ENCODE measurements at places on chromosomes 2 and 18.

DNA sequence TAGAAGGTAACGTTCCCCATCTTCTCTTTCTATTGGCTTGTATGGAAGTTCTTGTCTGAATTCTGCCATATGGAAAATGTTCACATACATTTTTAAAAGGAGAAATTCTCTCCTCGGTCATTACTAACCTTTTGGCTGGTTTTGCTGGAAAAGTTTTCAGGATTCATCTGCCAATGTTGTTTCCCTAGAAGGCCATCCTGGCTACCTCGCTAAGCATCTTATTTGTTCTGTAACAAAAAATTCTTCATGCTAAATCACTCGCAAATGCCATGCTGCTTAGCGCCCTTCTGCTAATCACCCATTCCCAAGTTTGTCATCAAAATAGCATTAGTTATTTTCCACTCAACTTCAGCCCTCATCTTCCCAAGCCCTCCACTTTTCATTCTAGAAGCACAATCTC is 262.0 kb downstream of the SLC8A1 start:
- no peak for DNase-seq

DNA sequence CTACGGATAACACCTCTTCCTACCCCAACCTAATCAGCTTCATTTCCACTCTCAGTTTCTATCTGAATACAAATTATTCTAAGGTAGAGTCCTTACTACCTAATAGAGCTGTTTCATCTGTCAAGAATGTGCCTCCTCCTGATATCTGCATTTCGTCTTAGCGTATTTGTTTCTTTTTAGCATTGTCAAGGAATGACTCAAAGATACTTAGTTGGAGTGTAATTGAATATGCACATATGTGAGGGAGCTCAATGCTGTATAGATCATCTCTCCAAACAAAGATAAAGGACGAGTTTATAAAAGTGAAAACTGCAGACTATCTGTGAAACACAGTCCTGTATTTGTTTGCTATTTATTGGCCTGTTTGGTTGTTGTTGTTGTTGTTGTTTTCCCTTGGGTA is 2059.4 kb upstream of the CELF4 start:
- DNase-seq: no peak

DNA sequence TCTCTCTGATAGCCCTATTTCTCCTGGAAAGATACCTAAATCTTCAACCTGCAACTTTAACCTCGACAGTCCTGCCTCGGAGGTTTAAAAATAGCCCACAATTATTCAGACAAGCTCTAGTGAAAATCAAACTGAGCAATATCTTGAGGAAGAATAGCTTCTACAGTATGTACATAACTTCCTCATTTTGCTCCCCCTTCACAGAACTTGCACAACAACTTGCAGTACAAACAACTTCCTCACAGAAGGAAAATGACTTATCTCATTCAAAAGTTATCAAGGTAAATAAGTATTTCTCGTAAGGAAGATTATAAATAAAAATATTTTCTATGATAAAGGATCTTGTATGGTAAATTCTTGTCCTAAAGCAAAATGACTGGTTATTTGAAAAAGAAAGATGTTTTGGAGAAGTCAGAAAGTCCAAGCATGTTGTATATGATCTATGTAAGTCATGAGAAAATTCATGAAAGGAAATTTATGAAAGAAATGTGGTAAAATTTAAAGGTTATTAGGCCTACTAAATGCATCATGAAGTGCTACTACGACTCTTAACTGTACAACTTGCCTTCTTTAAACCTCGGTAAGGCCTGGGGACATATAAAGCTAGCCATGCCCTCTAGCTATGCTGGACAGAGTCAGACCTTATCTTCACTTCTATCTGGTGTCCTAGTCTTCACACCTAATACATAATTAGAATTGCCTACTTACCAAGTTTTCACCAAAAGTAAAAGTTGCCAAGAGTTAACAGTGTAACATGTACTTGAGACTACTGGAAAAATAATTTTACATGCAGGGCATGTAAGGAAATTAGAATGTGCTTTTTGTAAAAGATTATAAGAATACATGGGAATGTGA is 394.5 kb downstream of the DLGAP1 start:
- DNase-seq: no peak

DNA sequence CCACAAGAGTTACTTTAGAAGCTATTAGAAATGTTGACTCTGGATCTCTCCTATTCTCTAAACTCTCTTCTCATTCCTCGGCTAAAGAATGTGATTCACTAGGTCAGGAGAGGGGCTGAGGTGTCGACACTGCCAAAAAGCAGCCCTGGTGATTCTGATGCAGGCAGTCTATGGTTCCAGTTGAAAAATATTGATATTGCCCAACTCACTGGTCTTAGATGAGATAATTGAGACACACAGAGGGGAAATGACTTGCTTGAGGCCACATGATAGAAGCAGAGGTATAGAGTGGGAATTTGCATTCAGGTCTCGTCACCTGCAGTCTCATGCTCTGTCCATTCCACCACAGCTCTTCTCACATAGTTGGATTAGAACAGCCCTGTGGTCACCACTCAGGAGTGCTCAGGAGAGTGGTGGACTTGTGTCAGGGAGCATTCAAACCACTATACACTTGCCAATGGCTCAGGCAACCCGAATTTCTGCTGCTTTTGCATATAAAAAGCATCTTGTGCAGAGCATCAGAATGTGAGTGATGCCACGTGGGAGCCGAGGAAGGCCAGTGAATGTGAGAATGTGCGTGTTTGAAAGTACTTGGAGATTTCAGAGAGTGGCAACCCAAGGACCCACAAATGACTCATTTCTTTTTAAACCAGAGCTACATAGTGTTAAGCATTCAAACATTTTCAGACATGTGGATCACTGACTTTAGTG is 65.1 kb upstream of the CTLA4 start:
- DNase-seq: no peak

DNA sequence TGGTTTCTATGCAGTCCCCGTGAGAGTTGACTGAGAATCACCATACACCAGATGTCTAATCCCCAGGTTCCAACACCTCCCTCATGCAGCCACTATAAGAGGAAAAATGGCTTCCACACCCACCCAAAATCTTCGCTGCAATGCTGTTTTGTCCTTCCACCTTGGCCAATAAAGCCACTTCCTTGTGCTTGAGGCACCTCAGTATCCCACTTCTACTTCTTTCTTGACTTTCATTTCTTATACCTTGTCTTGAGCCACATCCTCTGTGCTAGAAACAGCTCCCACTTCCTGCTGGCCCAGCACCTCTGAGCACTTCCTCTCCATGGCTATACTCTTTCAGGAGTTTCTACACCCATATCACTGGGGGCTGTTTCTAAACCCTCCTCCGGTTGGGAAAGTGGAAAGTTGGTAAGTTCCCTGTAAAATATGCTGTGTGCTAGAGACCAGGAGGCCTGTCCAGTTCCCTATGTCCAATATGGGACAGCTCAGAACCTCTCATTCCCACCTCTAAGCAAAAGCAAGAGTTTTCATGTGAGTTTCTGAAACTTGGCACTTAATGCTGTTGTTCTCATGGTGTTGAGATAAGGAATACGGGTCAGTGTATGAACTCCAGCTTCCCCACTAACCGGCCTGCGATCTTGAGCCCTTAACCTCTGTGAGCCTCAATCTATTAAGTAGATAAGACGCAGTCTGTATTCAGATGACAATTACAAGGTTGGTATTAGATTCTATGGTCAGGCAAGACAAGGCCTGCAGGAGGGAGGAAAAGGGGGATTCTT is 209.1 kb upstream of the ID2 start:
- DNase-seq: no peak

GRCh38 chr2:98087447-98088020 is 567 bp downstream of the VWA3B start:
- DNase-seq: no peak

- no peak for DNase-seq
Measured at GRCh38 chr2:57542081-57542480, 504.5 kb upstream of the VRK2 start.

DNA sequence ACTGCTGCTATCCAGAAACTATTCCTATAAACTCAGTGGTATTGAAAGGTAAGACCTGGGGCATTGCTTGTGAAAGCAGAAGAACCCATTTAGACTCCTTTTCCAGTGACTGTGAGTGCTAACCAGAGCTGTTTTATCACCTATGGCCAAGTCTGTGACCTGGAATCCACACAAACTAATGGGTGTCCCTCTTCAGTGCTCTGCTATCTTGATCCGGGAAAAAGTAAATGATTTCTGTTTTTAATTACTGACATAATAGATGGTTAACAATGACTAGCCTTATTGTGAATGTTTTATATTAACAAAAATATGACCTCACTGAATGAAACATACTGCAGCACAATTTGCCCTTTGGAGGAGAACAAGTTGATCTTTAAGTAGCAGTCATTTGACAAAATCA is 251.6 kb upstream of the MC4R start:
- no peak for DNase-seq

DNA sequence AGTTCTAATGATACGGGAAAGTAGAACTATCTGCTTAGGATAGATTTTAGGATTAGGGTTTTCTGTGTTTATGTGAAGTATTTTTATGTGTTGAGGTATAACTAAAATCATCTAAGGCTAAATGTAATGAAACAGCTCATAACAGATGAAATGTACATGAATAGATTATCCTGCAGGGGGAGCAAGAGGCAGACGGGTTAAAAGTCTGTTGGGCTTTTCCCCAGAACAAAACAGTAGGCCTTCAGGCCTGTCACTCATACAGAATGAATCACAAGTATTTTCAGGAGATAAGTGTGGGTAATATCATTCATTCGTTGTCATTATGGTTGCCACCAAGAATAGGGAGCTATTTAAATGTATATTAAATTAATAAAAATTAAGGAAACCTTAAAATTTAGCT is 107.9 kb upstream of the IL1R2 start:
- no peak for DNase-seq

DNA sequence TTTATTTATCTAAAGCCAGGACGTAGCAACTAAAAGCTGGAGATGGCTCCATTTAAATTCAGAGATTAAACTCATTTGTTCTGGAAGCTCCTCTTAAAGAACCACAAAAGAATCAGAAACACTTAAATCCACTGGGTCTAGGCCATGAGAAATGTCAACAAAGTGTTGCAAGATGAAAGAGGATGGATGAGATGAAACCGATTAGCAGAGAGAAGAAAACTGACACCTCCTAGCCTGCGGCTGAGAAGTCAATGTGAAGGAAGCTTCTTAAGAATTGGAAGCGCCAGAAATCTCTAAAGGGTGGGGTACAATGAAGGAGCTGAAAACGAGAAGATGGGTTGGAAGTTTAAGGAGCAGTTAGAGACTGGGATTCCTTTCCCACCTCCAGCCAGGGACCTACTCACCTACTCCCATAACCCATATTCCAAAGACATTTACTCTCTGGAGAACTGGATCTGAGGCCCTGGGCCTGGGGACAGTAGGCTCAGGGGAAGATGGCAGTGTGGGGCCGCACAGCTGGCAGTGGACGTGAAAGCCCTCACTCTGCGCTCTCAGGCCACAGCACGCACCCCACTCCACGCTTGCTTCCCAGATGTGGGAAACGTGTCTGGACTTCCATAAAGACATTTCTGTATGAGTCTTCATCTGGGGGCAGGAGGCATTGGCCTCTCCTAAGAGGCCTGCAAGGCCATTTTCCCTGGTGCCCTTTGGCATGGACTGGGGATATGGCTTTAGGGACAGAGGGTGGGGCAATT is 188.4 kb downstream of the LOXHD1 start:
- DNase-seq: no peak

DNA sequence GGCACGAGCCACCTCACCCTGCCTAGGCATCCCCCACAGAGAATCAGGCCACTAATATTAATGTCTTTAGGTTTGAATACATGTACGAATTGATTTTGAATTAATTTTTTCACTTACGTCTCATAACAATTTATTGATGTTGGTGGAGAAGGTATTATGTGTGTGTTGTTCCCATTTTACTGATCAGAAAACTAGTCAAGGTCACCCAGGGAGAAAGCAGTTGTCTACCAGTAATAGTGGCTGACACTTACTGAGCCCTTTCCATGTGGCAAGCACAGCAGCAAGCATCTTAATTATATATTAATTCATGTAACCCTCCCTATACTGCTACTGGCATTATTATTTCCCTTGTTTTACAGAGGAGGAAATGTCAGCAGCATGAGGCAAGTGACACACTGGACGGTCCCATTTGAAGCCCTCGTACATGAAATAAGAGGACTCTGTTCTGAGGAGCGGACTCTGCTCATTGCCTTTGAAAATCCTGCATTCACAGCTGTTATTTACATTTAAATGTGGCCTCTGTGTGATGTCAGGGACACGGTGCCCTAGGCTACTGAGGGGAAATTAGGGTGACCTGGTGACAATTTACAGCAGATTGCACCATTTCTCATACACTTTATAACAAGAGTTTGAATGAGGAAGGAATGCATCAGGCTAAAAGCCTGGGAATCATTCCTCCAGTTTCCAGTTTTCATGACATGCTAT is 30.9 kb upstream of the KCNE4 start:
- DNase-seq: no peak

DNA sequence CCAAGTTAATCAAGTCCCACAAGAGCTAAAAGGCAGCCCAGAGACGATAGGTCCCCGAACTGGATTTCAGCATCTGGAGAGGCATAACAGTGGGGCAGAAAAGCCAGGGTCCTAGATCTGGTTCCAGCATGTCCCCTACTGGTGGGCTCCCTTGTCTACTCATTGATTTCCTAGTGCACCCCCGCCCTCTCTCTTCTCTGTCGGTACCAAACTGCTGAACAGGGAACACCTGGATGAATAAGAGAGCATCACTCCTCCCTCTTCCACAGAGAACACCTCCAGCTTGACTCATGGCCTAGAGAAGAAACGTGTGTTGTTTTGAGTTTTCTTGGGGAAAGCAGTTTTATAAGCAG is 101.3 kb downstream of the FOXI3 start:
- DNase-seq: no peak

DNA sequence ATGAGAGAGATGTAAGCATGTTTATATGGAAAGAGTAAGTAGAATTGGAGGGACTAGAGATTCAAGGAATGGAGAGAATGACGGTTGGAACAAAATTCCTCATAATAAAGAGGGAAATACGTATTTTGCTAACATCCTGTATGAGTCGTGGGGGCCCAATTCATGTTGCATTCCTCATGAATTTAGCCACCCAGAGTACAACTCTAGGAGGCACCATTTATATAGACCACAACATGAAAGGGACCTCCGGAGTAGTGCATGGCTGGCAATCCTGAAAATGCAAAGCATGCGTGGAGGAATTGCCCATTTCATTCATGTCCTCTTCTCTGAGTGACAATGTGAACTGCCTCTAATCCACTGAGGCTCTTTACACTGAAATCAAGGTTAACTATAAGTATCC is 168.2 kb downstream of the ZEB2 start:
- no peak for DNase-seq

GRCh38 chr2:165456027-165456426 is 13.5 kb upstream of the CSRNP3 start:
- no peak for DNase-seq

- peak; percentile 14 for DNase-seq
Measured at GRCh38 chr2:231308631-231309428, 86.7 kb upstream of the B3GNT7 start.

- DNase-seq: no peak
Measured at GRCh38 chr2:217993817-217994463, 8.9 kb downstream of the TNS1 start.

DNA sequence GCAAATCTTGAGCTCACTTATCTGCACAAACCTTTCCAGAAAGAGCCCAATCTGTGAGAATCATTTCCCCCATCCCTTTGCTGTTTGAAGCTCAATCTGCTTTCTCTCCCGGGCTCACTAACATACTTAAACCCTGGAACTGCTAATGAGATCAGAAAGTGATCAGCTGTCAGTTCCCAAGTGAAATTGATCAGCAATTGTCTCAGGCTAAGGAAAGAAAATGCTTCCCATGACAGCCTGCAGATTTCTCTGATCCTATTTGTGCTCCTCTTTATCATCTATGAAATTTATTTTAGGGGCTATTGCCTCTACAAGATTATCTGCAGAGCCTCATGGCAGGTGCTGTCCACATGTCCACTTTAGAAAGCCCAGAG is 239.0 kb upstream of the CXCR4 start:
- no peak for DNase-seq

All from T1000 (cell line).